ENCODE measurements at places on chromosomes 6 and 20.

- DNase-seq = no peak
These were observed 7.9 kb upstream of the ARMC12 start for GRCh38 chr6:35728683-35729678.

DNA sequence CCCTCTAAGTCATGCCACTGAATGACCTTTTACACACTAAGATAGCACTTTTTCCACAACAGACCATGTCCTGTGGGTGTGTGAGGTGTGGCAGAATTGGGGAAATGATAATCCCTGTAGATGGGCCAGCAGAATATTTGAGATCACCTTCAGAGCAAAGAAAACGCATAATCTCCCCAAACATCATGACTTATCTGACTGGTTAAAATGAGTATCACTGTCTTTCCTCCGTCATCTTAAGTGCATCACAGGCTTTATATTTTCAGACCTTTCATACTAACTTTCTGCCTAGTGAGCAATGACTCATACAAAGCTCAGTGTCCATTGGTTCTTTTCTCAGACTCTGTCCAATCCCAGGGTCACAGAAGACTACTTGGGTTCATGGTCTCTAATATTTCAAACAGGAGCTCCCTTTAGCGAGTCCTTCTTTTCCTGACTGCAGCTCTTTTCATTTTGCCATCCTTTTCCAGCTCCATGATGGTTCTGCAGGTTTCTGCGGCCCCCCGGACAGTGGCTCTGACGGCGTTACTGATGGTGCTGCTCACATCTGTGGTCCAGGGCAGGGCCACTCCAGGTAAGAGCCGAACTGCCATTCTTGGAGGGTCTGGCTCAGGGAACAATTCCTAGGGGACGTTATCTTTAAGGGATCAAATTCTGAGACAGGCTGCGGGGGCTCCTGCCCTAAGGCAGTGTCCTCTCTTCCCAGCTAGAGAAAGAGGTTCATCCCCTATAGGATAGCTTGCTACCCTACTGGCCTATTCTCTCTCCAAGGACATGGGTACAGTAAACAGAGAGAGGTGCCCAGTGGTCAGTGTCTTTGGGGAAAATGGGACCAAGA is at the start of gene HLA-DPB1:
Gene HLA-DPB1 (plus strand): TSS at position 423 of the 838 bp plus-strand sequence. CDS start 52 bp downstream, at position 475.
- DNase-seq = no peak

DNA sequence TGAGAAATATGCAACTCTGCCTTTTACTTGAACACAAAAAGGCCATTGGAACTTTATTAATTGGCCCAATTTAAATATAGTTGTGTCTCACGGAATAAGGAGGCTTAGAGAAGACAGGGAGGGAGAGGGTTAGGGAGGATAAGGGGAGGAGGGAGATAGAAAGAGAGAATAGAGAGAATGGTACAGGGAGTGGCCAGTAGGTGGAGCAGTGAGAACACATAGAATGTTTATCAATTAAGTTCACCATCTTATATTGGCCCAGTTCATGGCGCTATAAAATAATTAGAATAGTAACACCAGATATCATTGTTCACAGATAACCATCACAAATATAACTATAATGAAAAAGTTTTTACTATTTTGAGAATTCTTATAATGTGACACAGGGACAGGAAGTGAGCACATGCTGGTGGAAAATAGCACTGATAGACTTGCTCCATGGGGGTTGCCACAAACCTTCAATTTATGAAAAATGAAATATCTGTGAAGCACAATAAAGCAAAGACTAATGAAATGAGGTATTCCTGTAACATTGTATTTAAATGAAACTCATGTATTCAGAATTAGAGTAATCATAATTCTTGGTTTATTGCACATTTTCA is 374.1 kb upstream of the MANEA start:
- DNase-seq = no peak

GRCh38 chr20:43322851-43323250 is 133.1 kb upstream of the PTPRT start:
- no peak for DNase-seq

GRCh38 chr20:60497298-60498035 is 539.2 kb downstream of the CDH26 start:
- DNase-seq = no peak

- DNase-seq = no peak
These were observed 4.9 kb upstream of the SCP2D1 start for GRCh38 chr20:18808712-18809111.

GRCh38 chr6:130864344-130864743 is 37.1 kb downstream of the SMLR1 start:
- DNase-seq = no peak

GRCh38 chr20:32251470-32251869 is 26.0 kb upstream of the KIF3B start:
- DNase-seq = no peak

DNA sequence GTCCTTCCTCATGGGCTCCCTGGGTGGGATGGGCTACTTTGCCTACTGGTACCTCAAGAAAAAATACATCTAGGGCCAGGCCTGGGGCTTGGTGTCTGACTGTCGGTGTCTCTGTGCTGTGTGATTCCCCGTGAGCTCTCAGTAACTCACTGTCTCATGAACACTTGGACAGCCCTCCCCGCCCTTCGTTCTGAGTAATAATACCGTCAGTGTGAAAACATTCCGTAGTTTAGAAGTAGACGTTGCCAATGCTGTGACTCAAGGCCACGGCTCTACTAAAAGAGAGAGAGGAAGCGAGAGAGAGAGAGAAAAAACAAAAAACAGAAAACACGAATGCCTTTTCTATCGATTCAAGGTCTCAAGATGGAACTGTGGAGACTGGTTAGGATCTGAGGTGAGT is 31.8 kb downstream of the FITM2 start:
- no peak for DNase-seq

DNA sequence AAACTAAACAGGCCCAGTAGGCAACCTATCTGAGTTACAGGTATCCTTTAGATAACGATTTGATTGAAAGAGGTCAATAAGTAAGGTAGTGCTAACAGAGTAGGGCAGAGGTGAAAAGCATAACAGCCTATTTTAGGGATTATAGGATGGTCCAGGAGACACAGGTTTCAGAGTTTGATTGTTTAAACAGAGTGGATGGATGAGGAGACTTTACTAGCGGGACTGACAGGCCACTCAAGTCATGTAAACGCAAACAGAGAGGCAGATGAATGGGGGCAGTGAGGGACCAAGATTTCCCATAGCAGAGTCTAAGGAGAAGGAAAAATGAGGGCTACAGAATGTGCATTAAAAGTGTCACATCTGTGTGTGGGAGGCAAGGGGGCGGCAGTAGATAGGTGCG is 4.8 kb downstream of the NEDD9 start:
- DNase-seq = no peak

GRCh38 chr20:62774762-62775161 is 21.5 kb upstream of the MRGBP start:
- no peak for DNase-seq

- no peak for DNase-seq
These were observed 53.7 kb upstream of the STX16 start for GRCh38 chr20:58597249-58597891.

DNA sequence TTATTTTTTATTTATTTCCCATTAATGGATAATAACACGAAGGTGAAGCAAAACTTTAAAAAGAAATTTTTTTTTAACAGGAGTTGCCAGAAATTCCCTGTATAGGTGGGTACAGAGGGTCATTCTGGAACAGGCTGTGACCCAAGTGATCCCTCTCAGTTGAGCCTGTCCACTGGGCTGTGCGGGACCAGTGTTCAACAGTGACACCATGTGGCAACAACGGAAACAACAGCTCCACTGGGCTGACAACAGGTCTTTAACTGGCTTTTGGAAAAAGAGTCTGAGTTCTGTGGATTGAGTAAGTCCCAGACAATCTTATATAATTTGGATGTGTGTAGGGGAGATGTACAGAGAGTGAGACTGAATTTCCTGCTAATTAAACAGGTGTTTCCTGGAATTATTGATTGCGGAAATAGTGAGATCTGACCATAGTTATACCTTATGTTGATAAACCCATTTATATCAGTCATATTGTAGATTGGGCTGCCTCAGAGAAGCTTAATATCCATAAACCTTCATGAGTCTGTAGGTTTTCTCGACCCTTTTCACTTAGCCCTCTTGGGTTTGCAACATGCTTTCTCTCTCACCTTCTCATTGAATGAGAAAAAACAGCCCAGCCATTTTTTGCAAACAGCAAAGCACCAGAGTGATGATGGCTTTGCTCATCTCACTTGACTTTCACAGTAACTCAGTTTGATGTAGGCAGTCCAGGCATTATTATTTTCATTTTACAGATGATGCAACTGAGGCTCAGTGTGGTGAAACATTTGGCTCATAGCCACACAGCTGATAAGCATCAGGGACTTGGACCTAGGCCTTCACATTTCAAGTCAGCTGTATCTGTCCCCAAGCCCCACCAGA is 17.5 kb downstream of the KIAA1755 start:
- no peak for DNase-seq

DNA sequence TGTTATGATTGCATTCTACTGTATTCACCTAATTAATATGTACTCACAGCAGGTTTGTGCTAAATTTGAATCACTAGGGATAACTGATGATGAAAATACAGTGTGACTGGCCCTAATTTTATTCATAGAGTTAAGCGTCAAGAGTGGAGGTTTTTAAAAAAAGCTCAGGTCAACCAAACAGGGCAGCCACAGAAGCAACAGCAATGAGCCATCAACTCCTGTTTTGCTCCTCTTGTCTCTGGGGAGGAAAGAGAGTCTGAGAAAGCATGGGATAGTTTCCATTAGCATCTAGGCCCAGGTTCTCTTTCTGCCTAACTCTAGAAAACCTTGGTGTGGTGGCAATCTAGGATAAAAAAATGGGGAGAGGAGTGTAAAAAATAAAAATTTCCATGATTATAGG is 122.1 kb downstream of the OGFRL1 start:
- DNase-seq = no peak

Measured in activated T-cell treated with anti-CD3 and anti-CD28 coated beads, Interleukin-2, amount 50 U/mL, for 4 hours (primary cell).